ENCODE measurements at places on chromosomes 3 and 15.

DNA sequence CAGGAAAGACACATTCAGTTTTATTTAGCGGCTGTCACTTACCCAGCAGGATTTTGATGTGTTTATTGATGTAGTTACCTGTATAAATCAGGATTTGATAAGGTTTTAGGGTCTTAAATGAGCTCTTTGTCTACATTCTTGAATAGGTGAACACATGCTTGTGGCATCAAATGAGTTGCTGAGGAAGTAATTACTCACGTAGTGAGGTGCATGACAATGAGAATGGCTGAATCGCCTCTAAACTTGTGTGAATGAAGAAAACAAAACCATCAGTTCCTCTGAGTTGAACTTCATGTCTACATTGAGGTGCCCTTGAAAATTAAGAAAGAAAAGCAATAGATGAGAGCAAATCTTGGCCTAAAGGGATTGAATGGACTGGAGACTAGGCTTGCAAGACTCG, 245.6 kb upstream of the SATB1 start:
- no peak for DNase-seq

- DNase-seq, result no peak
Observed at GRCh38 chr3:188049606-188050530, 104.1 kb upstream of the LPP start.

GRCh38 chr3:172164620-172165362, 125.4 kb downstream of the FNDC3B start:
- DNase-seq, result no peak

DNA sequence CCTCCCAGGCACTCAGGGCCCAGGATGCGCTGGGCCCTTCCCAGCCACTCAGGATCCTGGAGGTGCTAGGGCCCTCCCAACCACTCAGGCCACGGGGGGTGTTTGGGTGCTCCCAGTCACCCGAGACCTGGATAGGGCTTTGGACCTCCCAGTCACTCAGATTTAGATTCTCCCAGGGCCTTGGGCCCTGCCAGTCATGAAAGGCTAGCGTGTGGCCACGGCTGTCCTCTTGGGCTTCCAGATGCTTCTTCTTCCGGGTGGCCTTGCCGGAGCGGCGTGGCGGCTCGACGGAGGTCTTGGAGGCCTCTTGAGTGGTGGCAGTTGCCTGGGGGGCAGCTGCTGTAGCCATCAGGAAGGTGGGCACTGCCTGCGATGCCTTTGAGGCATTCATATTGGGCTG, 2.8 kb downstream of the MAGEL2 start:
- DNase-seq, result no peak

GRCh38 chr15:29962407-29962806, 120.3 kb upstream of the GOLGA8J start:
- no peak for DNase-seq

DNA sequence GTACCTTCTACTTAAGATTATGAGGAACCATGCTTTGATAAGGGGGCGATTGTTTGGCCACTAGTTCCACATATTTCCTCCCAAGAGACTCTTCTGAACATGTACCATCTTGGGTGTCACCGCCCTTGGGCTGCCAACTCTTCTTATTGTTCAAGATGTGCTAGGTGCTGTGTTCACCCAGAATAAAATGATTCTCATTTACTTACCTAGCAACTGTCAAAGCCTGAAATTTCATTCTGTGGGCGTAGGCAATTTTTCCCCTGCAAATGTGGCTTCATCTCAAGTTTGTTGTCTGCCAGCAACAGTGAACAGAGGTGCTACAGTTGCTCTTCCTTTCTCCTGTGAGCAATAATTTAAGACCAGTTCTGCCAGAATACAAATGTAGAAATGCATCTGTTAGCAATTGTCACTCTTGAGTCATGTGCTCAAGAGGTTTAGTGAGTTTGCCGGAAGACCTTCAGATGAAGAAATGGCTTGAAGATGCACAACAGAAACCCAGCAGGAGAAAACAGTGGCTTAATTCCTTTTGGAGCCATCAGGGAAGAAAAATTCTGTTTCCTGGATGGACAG, 41.3 kb upstream of the RARB start:
- no peak for DNase-seq

GRCh38 chr3:102233881-102234280, 200.9 kb upstream of the ZPLD1 start:
- no peak for DNase-seq

DNA sequence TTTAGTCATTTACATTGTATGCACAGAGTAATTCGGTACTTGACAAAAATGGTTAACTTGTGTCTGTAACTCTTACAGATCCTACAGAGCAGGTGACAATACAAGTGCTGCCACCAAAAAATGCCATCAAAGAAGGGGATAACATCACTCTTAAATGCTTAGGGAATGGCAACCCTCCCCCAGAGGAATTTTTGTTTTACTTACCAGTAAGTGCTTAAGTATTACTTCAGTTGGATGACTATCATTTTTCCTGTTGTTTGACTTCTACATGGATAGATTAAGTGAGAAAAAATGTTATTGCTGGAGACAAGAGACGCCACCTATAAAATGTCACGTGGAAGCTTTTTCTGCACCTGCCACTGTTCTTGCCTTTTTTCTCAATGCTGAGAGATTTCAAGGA, 173.2 kb downstream of the ALCAM start:
- DNase-seq, result no peak

DNA sequence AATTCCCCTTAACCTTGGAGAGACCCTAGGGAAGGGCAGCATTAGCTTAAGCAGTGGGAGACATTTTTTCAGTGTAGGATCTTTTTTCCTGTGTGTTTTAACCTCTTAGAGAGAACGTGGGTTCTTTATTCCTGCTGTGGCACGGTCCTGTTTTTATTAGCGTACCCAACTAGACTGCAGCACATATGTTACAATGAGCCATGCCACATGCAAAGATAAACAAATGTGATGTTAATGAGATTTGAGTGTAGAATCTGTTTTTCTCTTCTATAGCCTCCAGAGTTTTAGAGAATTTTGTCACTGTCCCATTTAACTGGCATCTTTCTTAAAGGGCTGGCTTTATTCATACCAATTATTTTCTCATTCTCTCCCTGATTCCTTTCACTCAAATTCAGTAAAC, 347.5 kb downstream of the CNTN4 start:
- DNase-seq, result no peak

GRCh38 chr3:117228466-117228865, 518.9 kb downstream of the TUSC7 start:
- no peak for DNase-seq

DNA sequence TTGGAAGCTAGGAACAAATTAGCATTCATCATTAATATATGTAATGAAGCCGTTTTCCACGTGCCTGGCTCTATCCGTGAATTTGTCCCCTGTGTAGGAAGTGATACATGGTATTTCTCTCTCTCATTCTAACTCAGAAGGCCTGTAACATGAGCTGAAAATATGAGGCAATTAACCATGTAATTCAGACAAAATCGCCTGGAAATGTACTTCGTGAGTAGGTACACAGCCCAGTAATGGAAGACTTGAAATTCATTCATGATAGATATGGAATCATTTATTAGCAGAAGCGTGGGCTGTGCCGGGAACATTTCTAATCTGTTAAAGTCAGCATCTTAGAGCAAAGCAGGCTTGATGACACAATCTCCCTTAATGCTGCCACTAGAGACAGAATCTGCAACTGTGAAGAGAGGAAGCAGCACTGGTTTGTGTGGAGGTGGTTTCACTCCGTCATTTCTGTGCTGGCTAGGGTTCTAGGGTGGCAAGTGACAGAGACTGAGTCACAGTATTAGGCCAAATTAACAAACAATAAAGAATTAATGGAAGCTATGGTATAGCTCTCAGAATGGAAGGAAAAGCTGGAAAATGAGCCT, 225.0 kb upstream of the PROK2 start:
- DNase-seq, result no peak

- DNase-seq, result no peak
Observed at GRCh38 chr15:100705065-100705464, 102.7 kb downstream of the ASB7 start.

DNA sequence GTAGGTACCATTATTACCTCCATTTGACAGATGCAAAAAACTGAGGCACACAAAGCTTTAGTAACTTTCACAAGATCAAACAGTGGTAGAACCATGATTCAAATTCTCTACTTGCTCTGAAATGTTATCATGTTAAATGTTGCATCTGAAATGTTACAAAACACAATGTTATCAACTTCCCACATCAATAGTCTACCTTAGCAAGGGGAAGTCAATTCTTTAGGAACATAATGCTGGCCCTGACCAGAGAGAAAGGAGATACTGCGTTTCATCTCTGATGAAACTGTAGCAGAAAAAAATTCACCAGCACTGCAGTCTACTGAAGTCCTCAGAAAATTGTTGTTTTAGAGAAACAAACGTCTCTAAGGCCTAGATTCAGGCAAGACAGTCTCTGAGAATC, 174.1 kb downstream of the SATB1 start:
- DNase-seq, result no peak

GRCh38 chr3:171125010-171125409, 98.5 kb upstream of the SLC2A2 start:
- DNase-seq, result no peak

DNA sequence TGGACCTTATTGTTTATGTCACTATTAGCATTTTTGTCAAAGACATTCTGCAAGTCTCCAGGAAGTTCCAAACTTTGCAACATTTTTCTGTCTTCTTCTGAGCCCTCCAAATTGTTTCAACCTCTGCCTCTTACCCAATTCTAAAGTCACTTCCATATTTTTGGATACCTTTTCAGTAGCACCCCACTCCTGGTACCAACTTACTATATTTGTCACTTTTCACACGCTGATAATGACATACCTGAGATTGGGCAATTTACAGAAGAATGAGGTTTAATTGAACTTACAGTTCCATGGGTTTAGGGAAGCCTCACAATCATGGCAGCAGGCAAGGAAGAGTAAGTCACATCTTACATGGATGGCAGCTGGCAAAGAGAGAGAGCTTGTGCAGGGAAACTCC, 1206.5 kb upstream of the EPHA6 start:
- no peak for DNase-seq

- no peak for DNase-seq
Observed at GRCh38 chr3:3127432-3128010, 781 bp downstream of the TRNT1 start.

- no peak for DNase-seq
Observed at GRCh38 chr3:169809230-169809795, 3.4 kb upstream of the LRRIQ4 start.

- no peak for DNase-seq
Observed at GRCh38 chr3:173013219-173013832, 127.7 kb downstream of the SPATA16 start.

Measured in GM18507 (cell line).